GOT3 (cell line): ENCODE measurements at places on chromosomes 11 and 22.

GRCh38 chr11:105236664-105237063 is 97.1 kb upstream of the CARD18 start:
- DNase-seq: no peak

DNA sequence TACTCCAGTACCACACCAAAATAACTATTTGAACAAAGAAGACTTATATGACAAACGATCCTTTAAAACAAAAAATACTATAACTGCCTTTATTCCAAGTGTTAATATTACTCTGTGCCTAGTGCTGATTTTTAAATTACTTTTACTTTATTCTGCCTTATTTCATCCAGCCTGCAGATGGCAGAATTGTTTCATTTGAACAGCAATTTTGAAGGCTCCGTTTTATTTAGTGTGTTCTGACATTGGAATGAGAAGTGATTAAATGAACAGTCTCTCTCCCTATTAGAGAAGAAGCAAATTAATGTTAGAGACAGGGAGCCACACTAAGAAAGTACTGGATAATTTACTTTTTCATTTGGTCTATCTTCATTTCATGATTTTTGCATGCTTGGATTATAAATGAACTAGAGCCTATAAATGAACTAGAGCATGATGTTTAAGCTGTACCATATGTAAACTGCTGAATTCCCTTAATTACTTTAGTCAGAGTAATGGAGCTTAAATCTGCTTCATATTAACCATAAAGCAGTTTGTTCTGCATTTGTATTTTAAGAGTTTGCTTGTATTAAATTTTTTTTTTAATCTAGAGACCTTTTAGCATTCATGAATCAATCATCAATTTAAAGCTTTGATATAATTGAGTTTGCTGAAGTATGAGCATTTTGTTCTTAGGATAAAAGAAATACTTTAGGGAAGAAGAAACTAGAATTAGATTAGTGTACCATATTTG is 9.8 kb downstream of the PDHX start:
- no peak for DNase-seq

- DNase-seq: no peak
These were observed 15.1 kb downstream of the CWC15 start for GRCh38 chr11:94958121-94958696.

DNA sequence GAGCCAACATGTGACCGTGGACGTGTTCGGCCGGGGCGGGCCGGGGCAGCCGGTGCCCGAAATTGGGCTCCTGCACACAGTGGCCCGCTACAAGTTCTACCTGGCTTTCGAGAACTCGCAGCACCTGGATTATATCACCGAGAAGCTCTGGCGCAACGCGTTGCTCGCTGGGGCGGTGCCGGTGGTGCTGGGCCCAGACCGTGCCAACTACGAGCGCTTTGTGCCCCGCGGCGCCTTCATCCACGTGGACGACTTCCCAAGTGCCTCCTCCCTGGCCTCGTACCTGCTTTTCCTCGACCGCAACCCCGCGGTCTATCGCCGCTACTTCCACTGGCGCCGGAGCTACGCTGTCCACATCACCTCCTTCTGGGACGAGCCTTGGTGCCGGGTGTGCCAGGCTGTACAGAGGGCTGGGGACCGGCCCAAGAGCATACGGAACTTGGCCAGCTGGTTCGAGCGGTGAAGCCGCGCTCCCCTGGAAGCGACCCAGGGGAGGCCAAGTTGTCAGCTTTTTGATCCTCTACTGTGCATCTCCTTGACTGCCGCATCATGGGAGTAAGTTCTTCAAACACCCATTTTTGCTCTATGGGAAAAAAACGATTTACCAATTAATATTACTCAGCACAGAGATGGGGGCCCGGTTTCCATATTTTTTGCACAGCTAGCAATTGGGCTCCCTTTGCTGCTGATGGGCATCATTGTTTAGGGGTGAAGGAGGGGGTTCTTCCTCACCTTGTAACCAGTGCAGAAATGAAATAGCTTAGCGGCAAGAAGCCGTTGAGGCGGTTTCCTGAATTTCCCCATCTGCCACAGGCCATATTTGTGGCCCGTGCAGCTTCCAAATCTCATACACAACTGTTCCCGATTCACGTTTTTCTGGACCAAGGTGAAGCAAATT is 1.8 kb downstream of the FUT4 start:
- no peak for DNase-seq

GRCh38 chr22:25351631-25352293 is 132.3 kb downstream of the CRYBB2 start:
- DNase-seq: no peak

- no peak for DNase-seq
These were observed 20.5 kb upstream of the SLC17A6 start for GRCh38 chr11:22317656-22318055.

GRCh38 chr11:76008474-76008873 is 193.5 kb downstream of the UVRAG start:
- DNase-seq: no peak

GRCh38 chr22:49238181-49239141 is 589.2 kb downstream of the BRD1 start:
- no peak for DNase-seq

- no peak for DNase-seq
These were observed 4.8 kb upstream of the ARHGEF12 start for GRCh38 chr11:120331301-120331996.

DNA sequence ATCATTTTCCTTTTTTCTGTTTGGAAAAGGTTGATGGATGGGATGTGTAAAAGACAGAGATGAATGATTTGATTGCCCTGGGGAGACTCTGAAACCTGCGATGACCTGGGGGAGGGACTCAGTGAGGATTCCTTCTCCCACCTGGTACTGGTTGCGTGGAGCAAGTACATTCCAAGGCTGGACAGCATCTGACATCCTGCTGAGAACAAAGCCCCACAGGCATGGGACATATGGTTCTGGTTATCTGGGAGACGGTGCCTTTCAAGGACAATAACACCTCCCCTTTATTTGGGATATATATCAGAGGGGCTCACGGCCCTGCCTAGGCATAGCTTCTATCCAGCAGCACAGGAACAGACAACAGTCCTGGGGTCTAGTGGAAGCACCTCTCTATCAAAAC is 527.8 kb downstream of the METTL15 start:
- no peak for DNase-seq

DNA sequence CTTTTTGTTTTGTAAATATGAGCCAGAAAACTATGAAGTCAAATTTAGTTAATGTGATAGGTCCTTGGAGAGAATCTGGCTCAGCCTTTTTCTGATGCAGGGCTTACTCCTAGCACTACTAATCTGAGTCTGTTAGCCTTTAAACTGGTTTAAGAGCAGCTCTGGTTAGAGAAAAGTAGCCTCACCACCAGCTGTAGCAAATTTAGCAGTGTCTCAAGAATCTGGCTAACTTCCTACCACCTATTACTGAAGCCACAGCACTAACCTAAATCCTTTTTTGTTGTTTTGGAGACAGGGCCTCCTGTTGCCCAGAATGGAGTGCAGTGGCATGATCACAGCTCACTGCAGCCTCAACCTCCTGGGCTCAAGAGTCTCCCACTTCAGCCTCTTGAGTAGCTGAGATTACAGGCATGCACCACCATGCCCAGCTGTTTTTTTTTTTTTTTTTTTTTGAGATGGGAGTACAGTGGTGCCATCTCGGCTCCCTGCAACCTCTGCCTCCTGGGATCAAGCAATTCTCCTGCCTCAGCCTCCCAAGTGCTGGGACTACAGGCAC is 13.9 kb downstream of the RBM4B start:
- no peak for DNase-seq

GRCh38 chr22:46678785-46679700 is 58.9 kb downstream of the GRAMD4 start:
- DNase-seq: no peak

GRCh38 chr11:67179892-67180490 is 60.9 kb downstream of the KDM2A start:
- DNase-seq: no peak

- DNase-seq: no peak
These were observed 3.0 kb downstream of the TRIM29 start for GRCh38 chr11:120134931-120135228.

DNA sequence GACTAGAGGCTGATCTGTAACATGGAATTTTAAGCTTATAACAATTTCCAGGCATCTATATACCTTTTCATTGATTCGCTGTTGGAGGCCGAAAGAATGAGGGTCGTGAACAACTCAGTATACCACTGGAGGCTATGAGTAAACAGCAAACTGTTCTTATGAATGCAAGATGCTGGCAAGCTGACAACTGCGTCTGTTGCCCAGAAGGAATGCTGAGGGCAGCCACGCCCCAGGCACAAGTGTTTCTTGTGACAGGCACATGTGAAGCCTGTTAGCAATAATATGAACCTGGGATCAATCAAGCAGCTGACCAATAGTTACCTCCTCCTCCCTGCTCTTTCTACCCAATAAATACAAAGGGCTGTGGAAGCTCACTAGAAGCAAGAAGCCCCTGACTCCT is 15.3 kb downstream of the RTCB start:
- DNase-seq: no peak

DNA sequence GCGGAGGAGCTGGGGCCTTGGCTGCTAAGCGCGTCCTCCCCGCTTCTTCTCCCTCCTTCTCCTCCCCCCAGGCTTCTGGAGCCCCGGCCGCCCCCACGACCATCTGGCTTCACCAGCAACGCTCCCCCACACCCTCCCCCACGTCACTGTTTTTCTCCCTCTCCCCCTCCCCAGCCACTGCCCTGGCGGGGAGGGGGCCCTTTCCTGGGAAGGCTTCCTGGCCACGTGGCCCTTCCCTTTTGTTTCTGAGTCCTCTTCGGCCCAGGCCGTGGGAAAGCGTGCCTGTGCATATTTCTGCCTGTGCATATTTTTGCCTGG is 27.7 kb downstream of the RTN4R start:
- DNase-seq: no peak

- no peak for DNase-seq
These were observed 19.0 kb upstream of the LIMK2 start for GRCh38 chr22:31193092-31193491.

DNA sequence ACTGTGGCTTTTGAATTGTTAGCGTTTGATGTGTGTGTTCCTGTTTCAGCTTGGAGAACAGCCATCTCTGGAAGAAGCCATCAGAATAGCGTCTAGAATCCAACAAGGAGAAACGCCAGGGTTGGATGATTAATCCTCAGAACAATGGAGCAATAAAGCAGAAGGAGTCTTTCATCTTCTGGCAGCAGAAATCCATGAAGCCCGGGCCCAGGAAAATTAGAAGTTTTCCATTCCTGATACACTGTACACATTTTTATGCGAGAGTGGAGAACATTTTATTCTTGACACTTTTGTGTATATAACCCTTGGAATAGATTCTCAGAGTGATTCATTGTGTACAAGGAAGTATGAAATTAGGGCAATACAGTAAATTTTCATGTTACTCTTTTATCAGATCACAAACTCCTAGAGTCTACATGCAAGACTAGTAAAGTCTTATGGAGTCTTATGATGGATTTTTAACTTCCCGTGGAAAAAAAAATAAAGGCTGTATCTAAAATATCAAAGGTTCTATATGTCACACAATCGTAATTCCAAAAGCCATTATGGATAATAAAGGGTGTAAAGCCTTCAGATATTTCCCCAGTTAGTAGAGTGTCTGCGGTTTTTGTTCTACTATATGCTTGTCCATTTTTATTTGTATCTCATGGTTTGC is 45.9 kb upstream of the WEE1 start:
- no peak for DNase-seq

DNA sequence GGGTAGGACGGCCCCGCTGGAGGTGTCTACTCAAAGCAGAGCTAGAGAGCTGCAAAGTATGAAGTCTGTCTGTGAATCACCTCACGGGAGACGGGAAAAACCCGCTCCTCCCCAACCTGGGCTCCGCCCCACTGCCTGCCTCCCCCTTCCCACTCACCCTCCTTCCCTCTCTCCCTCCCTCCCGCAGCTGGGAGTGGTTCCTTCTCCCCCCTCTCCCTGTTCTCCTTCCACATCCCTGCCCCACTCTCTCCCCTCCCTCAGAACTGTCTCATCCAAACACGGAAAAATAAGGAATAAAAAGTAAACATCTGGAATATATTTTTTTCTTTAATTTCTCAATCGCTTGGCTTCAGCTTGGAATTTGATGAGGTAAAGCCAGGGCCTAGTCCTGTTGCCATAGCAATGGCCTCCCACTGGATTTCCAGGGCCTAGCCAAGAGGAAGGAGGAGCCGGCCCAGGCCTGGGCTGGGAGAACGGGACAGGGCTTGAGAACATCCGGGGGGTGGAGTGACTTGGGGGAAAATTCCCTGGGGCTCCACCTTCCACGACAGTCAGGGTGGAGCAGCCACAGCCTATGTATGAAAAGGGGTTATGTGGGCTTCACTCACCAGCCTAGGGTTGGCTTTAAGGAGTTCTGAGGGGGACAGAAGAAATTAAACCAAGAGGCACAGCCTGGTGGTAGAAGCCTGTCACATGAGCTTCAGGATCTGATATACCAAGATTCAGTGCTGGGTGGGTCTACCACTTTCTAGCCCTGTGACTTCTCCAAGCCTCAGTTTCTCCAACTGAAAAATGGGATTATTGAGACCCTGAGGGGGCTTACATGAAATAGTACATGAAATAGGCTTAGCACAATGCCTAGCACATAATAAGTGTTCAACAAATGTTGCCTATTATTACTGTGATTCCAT is 2.2 kb downstream of the TNKS1BP1 start:
- DNase-seq: peak; percentile 71

GRCh38 chr22:37288521-37288920 is 6.2 kb downstream of the CYTH4 start:
- no peak for DNase-seq

DNA sequence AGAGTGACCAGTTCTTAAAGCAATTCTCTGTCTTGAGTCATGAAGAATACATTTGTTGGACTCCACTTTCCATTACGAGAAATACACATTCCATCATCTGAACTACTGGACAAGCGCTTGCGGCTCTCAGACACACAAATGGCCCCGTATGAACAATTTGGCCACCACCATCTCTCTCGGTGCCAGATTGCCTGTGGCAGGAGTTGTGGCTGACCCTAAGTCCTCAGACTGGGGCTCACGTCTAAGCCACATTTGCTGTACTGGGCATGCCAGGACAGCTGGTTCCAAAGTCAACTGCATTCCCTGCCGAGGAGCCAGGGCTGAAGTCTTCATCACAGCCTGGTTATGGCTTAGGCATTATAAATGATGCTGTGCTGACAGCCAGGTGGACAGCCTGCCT is 227.5 kb downstream of the MIAT start:
- no peak for DNase-seq

GRCh38 chr11:11998091-11998781 is 10.2 kb downstream of the DKK3 start:
- DNase-seq: no peak
